ENCODE measurements at places on chromosomes 3 and 15.

- no peak for DNase-seq
Measured at GRCh38 chr3:182078316-182078715, 366.6 kb downstream of the SOX2 start.

- DNase-seq = no peak
Measured at GRCh38 chr3:14769544-14770325, 49.0 kb upstream of the FGD5 start.

GRCh38 chr3:14468621-14468981 is 66.2 kb downstream of the SLC6A6 start:
- DNase-seq = no peak

DNA sequence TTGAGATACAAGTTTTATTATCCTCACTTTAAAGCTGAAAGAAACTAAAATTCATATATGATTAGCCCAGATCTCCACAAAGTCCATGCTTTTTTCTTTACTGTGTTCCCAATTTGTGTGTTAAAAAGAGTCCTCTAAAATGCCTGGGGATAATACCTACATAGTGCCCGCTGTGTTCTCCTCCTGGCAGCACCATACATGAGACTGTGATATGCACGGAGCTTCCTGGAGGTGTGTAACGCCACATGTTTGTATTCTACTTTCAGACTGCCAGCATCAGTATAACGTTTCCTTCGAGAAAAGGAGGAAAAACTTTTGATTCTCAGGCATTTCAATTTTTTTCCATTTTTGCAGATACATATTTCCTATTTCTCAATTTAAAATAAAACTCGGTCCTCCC is 273.3 kb upstream of the TGFBR2 start:
- DNase-seq = no peak

- no peak for DNase-seq
Measured at GRCh38 chr3:48405971-48406370, 23.9 kb downstream of the PLXNB1 start.

Data from HCEC 1CT (cell line).